ENCODE measurements at places on chromosomes 2 and 18.

- no peak for DNase-seq
Measured at GRCh38 chr2:211175956-211176355, 619.6 kb downstream of the CPS1 start.

- no peak for DNase-seq
Measured at GRCh38 chr2:30272286-30272685, 41.0 kb downstream of the LBH start.

- DNase-seq, result no peak
Measured at GRCh38 chr2:37457401-37457901, 113.0 kb downstream of the QPCT start.

DNA sequence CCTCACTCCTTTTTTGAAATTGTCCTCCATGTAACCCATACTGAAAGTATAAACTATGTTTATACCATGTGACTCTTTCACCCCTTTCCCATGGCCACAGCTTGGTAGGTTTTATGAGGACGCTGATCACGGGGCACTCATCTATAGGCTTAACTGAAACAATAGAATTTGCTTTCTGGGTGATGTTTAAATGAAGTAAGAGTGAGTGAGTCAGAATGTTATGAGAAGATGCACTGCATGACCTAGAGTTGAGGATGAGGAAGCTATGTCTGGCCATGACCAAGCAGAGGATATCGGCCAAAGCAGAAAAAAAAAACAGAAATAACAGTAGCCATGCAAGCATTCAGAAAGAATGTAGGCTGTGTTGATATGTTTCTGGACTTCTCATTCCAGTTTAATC is 34.9 kb downstream of the SCN1A start:
- no peak for DNase-seq

GRCh38 chr18:13390711-13391110 is 172.2 kb downstream of the LDLRAD4 start:
- DNase-seq, result no peak

DNA sequence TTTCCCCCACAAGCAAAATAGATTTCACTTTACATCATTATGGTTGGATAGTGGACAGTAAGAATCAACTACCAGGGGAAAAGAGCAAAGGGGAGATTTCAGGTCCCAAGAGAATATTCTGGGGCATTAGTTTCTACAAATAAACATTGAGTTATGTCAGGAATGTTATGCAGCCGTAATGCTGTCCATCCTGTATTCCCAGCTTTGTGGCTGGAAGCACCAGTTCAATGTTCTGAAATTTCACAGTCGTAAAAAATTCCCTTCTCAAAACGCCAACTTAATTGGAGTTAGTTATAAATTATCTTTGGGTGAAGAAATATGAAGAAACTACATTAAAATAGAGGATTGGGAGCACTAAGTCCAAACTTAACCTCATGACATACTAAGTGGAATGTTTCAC is 141.5 kb upstream of the FIGN start:
- peak; percentile 22 for DNase-seq

DNA sequence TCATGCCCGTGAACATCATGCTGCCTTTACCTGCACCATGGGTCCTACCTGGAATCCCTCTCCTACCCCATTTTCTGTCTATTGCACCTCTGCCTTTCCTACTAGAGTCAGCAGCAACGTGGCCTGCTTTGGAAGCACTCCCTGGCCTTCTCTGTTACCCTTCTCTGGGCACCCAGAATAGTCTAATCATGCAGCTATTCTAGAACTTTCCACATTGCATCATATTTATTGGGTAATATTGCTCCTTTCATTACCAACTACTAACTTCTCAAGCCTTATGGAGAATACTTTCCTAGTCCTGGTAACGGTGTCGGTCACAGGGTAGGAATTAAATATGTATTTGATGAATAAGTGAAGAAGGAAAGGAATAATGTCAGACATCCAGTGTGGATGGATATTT is 33.3 kb upstream of the CREG2 start:
- no peak for DNase-seq

DNA sequence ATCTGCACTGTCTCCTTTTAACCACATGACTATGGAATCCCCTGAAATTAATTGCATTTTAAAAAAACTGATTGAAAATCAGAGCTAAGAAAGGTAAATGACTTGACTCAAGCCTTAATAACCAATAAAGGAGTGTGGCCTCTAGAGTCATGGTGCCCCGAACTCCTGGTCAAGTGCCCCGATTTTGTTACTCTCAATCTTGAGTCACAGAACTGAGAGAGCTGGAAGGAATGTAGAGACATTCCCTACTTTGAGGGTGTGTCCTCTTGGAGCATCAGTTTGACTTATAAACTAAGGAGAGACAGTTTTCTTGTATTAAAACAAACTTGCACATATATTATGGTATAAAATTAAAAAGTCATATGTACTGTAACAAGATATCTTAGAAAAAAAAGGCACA is 2.4 kb downstream of the WDR43 start:
- DNase-seq, result peak; percentile 48

DNA sequence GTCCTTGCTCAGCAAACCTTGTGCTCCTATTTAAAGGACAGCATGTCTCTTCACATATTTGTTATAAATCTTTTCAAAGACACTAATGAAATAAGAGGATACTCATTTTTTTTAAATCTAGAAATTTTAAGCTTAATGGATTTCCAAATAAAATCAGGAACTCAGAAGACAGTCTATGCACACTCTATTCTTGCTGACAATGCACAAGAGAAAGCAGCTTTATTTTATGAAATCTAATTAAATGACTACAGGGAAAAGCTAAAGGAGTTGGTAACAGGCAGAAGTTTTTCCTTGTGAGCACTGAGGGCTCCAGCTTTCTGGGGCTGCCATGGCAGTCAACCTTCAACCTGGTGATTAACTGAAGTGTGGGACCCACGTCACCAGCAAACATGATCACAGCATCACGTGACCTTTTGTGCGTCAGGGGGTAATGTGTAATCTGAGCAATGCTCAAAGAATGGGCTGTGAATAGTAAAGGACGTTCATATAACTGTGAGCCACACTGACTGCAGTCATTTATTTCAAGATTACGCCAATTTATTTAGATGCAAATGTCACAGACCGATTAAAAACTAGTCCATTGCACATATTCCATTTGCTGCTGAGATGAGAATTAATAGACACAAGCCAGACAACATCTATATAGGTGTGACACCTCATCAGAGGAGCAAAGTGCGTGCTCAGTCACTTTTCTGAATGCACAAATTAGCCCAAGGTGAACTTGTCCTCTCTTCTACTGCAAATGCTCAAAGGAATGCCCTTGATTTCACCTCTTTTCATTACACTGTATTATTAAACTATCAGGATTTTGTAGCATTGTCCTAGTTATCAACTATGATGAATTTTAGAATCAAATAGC is 11.6 kb upstream of the DNER start:
- DNase-seq, result no peak

- peak; percentile 61 for DNase-seq
Measured at GRCh38 chr2:156430980-156431358, 5.2 kb upstream of the GPD2 start.

DNA sequence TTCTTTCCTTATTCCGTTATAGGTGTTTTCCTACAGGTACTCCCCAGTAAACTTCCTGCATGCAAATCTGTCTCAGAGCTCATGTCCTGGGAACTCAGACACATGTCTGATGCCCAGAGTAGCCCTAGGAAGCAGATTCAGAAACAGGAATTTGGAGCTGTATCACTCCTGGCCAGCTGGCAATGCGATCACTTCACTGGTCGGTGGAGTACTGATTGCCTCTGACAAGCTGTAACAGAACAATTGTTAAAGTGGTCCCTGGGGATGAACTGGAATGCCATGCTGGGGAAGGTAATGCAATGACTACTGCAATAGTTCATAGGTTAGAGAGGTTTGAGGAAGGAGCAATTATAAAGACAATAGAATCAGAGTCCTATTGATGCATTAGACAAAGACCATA is 131.6 kb upstream of the DOCK10 start:
- no peak for DNase-seq

DNA sequence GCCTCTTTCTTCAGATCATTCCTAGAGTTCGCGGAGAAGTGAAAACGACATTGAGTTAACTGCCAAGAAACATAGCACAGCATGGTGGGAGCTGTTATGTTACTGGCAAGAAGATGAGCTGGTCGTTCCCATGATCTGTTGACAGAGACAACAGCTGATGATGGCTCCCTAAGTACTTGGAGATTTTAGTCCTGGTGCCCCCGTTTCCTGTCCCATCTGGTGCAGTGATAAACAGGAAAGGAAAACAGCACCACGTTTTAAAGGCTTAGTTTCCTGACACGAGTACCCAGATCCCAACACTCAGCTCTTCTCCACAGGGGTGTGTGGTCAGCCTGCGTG is 56.4 kb upstream of the KCNG2 start:
- DNase-seq, result no peak

- DNase-seq, result peak; percentile 79
Measured at GRCh38 chr18:8890957-8891464, 185.7 kb downstream of the MTCL1 start.

- DNase-seq, result no peak
Measured at GRCh38 chr2:9739531-9739964, 103.7 kb upstream of the TAF1B start.

- DNase-seq, result no peak
Measured at GRCh38 chr2:71830497-71831192, 317.0 kb downstream of the CYP26B1 start.

DNA sequence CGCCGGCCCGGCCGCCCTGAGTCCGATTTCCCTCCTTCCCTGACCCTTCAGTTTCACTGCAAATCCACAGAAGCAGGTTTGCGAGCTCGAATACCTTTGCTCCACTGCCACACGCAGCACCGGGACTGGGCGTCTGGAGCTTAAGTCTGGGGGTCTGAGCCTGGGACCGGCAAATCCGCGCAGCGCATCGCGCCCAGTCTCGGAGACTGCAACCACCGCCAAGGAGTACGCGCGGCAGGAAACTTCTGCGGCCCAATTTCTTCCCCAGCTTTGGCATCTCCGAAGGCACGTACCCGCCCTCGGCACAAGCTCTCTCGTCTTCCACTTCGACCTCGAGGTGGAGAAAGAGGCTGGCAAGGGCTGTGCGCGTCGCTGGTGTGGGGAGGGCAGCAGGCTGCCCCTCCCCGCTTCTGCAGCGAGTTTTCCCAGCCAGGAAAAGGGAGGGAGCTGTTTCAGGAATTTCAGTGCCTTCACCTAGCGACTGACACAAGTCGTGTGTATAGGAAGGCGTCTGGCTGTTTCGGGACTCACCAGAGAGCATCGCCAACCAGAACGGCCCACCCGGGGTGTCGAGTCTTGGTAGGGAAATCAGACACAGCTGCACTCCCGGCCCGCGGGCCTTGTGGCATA is 4.6 kb downstream of the SIX2 start:
- no peak for DNase-seq

GRCh38 chr18:48022531-48023329 is 92.3 kb upstream of the SMAD2 start:
- peak; percentile 60 for DNase-seq

GRCh38 chr2:1488181-1488671 is 75.0 kb downstream of the TPO start:
- DNase-seq, result no peak

DNA sequence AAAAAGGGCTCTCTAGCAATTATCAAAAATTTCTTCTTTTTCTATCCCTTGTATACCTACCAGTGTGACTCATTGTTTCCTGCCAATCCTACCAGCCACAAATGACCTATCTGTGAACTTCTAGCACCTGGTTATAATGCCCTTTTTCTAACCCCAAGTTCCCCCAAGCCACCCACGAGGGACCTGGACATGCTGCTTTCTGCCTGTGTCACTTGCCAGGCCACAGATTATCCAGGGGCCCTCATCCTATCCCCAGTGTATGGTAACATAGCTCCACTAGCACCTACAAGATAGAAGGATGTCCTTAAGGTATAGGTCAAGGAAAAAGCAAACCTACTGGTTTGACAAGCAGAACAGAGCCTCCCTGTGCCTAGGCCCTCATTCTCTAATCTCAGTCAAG is 26.8 kb downstream of the AAK1 start:
- no peak for DNase-seq

DNA sequence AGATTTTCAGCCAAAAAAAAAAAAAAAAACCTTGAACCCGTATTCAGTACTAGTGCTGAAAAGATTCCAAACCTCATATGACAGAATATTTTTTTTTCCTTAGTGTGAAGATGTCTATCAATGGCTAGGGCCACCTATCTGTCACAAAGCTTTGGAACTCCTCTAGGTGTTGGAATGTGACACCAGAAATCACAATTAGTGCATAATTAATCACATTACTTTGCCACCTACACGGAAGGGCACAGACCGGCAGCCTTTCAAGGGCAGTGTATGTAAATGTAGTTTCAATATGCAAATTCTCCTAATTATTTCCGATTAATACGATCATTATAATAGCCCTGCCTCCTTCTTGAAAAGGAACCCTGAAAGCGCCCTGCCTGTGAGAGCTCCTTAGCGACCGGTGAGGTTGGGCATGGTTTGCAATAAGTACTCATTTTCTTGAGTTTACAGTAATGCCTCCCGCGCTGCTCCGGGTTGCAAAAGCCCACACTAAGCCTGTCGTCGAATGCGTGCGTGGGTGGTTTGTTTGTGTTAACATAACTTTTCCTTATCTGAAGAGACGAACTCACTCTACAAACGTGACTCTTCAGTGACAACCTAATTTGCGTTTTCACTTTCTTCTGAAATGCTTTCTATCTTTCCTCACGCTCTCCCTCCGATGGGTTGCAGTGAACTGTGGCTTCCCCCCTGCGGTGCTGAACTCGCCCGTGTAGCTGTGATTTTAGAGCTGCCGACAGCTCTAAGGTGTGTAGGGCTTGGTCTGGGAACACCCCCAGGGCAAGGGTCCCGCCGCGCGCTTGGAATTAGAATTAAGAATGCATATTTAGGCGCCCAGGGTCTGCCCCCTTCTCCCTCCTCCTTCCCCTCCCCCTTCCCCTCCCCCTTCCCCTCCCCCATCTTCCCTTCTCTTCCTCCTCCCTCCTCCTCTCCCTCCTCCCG is 765 bp upstream of the ID2 start:
- DNase-seq, result peak; percentile 66

DNA sequence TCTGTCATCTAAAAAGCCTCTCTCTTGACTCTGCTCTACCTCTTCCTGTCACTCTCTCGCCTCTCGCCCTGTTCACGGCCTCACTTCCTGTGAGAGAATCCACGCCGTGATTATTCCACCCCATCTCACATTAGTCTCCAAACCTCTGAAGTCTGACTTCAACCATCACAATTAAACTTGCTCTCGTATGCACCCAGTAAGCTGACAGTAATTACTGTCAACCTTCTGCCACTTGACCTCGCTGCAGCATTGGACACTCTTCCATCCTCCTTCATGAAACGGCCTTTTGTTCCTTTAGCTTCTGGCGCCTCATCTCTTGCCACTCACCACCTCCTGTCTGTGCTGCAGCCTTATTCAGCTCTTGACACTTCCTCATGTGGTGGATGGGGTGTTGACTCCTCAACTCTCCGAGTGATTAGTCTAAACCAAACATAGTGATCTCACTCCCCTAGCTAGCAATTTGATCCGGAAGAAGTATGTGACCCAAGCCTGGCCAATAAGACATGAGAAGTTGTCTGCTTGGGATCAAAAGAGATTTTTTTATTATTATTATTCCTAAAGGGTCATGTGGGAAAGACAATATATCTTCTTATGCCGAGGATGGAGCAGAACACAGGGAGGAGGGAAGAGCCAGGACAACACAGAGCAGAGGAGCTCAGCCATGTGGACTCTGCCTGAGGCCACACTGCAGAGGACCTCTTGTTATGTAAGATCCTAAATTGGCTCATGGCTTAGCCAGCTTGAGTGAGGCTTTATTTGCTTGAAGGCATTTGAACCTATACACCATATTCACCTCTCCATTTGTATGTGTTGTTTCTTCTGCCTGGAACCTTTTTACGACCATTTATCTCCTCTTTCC is 38.4 kb upstream of the MYO1B start:
- no peak for DNase-seq

GRCh38 chr2:74597410-74597809 is 42.9 kb downstream of the DOK1 start:
- no peak for DNase-seq

GRCh38 chr2:55861733-55862132 is 61.8 kb downstream of the EFEMP1 start:
- no peak for DNase-seq

Measured in HTR-8/SVneo (cell line).